Skeletal muscle cell (primary cell): ENCODE measurements at places on chromosomes 16 and 17.

DNA sequence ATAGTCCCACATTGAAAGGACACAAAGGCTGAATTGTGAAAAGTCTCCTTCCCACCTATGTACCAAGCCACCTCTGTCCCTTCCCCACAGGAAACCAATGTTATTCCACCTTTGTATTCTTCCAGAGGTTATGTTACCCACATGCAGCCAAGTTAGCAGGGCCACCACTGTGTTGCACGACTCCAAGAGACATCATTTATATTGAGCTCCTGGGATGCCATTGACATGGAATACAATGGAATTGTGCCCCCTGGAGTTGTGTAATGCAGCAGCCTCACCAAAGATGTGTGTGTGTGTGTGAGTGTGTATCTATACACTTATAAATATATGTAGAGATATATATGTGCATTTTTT lies 21.6 kb upstream of the MSI2 start:
- no peak for DNase-seq

DNA sequence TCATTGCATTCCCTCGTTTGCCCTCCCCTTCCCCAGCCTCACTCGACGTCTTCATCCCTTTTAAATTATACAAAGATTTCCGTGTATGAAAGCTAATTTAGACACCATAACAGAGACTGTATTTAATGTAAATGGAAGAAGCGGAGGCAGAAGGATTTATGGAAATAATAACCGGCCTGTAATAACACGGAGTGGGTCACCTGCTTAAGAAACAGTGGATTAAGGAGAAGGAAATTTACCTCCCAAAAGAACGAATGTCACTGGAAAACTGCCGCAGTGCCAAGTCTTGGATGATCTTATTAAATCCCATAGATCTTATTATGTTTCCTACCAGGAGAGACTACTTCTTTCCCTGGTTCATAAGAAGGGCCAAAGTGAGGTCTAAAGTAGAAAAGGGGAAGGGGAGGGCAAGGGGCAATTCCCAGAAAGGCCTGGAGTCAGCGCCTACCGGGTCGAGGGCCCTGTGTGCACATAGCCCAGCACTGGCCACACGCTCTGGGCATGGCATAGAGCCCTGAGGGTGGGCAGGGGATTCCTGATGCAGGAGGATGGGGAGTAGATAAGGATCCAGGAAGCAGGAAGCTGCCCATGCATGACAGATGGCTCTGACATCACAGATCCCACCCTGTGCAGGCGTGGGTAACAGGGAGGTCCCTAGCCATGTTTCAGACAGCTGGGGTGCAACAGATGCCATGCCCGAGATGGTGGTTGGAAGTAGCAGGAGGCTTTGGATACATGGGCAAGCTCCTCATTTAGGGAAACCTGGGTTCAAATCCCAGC lies 56.2 kb upstream of the RPL38 start:
- DNase-seq, result no peak

DNA sequence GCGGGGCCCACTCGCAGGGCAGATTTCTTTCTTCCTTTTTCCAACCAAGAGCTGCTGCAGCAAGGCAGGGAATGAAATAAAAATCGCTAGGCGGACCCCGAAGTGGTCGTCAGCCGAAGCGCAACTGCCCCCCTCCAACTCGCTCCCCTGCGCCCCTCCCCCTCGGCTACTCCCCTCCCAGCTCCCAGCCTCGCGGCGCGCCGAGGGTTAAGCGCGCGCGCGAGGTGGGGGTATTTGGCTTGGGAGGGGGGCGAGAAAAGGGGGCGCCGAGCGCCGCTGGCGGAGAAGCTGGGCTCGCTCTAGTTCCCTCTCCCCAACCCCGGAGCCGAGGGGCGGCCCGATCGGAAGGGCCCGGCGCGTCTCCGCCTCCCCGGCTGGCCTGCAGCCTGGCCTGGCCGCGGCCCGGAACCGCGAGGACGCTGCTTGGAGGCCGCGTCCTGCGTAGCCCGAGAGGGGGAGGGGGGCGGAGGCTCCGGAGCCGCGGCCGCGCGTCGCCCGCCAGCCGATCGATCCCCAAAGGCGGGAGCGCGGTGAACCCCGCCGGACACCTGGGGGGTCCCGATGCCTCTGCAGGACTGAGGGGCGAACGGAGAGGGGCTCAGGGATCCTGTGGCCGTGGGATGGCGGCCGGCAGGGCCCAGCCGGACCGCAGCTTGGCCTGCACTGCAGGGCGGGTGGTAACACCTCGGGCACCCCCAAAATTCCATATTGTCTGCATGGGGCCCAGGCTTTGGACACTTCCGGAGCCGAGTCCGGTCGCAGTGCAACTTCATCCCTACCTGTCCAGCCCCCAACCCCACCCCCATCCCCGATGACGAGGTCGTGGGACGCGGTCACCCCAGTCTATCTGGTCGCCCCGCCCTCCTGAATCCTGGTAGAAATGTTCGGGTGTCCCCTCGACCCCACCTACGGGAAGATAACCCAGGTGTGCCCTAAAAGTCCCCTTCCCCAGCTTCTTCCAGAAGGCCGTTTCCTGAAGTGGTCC lies 4.9 kb upstream of the CBX4 start:
- DNase-seq, result no peak

DNA sequence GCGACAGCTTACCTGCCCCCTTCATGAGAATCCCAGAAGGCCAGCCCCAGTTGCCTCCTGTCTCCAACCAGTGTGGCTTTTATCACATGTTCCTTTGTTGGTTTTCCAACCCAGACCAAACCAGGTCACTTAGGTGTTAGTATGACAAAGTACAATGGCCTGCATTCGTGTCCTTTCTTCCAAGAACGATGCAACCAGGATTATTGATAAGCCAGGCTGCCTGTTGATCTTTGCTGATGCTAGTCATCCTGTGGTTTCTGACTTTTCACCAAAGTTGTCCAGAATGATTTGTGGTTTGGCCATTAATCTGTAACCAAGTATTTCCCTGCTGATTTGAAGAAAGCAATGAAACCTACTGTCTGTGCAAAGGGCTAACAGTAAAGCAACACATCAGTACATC lies 191.4 kb downstream of the CYLD start:
- no peak for DNase-seq

DNA sequence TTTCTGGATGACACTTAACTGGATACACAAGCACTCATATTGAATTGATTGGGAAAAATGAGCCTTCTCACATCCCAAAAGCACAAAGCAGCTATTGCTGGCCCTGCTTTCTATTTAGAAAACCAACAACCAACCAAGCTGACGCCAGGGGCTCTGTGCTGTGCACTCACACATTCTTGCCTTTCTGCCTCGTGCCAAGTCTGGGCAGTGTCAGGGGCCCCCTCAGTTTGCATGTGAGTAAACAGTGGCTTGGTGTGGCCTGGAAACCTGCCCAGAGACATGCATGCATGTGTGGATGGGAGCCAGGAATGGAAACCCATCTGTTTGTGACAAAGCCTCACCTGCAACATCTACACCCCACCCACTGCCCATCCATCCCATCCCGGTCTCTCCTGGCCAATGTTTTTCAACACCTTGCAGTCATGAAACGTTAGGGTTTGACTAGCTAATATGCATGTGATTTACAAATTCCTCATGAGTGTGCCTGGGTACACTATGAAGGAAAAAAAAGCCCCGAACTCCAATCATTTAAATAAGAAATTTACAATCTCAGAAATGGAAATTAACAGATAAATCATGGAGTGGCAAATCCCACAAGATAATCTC lies 20.4 kb downstream of the MIEF2 start:
- no peak for DNase-seq

- no peak for DNase-seq
These were observed 8.9 kb downstream of the CA10 start for GRCh38 chr17:52149626-52150025.

GRCh38 chr17:51180486-51180885 lies 14.3 kb downstream of the NME2 start:
- DNase-seq, result no peak
